Myometrial cell (primary cell): ENCODE measurements at places on chromosomes 1 and 21. TPM values are rescaled to one million over a fixed set of nuclear protein-coding genes. Genes with fewer than 3 reads are reported as not detected.

MAN1C1 gene
- 1.4 and 1.6 TPM in 2 replicates for total RNA-seq

ALPL gene
- 0.29 and 6.4 TPM in 2 replicates for total RNA-seq

CFAP141 gene
- not detected in 2 replicates for total RNA-seq

SLC25A24 gene
- 28.3 and 34.9 TPM in 2 replicates for total RNA-seq

OLIG1 gene
- total RNA-seq, result not detected in 2 replicates

IFNLR1 gene
- total RNA-seq, result under 0.01 TPM in 1 of 2 replicates, not detected in the other

PTPN22 gene
- 1.4 and 1.7 TPM in 2 replicates for total RNA-seq

LORICRIN gene
- total RNA-seq, result not detected in 2 replicates

FCGR3B gene
- not detected in 2 replicates for total RNA-seq

MROH7 gene
- not detected in 2 replicates for total RNA-seq

HSD3B1 gene
- total RNA-seq, result not detected in 2 replicates

WLS gene
- 65.2 and 82.6 TPM in 2 replicates for total RNA-seq

SEMA4A gene
- under 0.01 and 0.35 TPM in 2 replicates for total RNA-seq

KCNK1 gene
- 8.9 and 10.1 TPM in 2 replicates for total RNA-seq

IL20 gene
- not detected in 2 replicates for total RNA-seq

SAMD13 gene
- 0.58 and 2.5 TPM in 2 replicates for total RNA-seq

LZIC gene
- 18.8 and 32.3 TPM in 2 replicates for total RNA-seq

RCSD1 gene
- total RNA-seq, result 0.18 and 0.29 TPM in 2 replicates

LRRN2 gene
- not detected in 2 replicates for total RNA-seq

BNIPL gene
- total RNA-seq, result not detected in 2 replicates

TNFRSF14 gene
- 20.2 and 25.9 TPM in 2 replicates for total RNA-seq

TBX19 gene
- total RNA-seq, result 0.29 and 1.1 TPM in 2 replicates

GOLT1A gene
- not detected in 2 replicates for total RNA-seq

KIFAP3 gene
- total RNA-seq, result 19.0 and 23.7 TPM in 2 replicates

CRYAA gene
- total RNA-seq, result not detected in 2 replicates

USH2A gene
- total RNA-seq, result not detected in 2 replicates

C1QA gene
- total RNA-seq, result not detected in 2 replicates

ADAMTS1 gene
- 42.1 and 48.7 TPM in 2 replicates for total RNA-seq

CR1L gene
- not detected in 2 replicates for total RNA-seq

CACNA1S gene
- not detected in 2 replicates for total RNA-seq

CCDC18 gene
- 2.3 and 15.1 TPM in 2 replicates for total RNA-seq

ETV3L gene
- total RNA-seq, result not detected in 2 replicates

CYP4B1 gene
- not detected in 2 replicates for total RNA-seq

SDHB gene
- 159 and 207 TPM in 2 replicates for total RNA-seq

MARK1 gene
- 0.18 and 0.29 TPM in 2 replicates for total RNA-seq

NBPF4 gene
- total RNA-seq, result not detected in 2 replicates

CPLANE2 gene
- total RNA-seq, result 6.9 and 17.0 TPM in 2 replicates

FYB2 gene
- total RNA-seq, result not detected in 2 replicates

GBP5 gene
- total RNA-seq, result not detected in 2 replicates

ZNF648 gene
- total RNA-seq, result not detected in 2 replicates

AUNIP gene
- 1.6 and 2.3 TPM in 2 replicates for total RNA-seq

UMODL1 gene
- total RNA-seq, result not detected in 2 replicates

SNAPIN gene
- 71.8 and 89.7 TPM in 2 replicates for total RNA-seq
